ENCODE measurements at places on chromosomes 1 and 21.

GRCh38 chr1:109791495-109792043, 27.8 kb upstream of the EPS8L3 start:
- DNase-seq, result no peak

DNA sequence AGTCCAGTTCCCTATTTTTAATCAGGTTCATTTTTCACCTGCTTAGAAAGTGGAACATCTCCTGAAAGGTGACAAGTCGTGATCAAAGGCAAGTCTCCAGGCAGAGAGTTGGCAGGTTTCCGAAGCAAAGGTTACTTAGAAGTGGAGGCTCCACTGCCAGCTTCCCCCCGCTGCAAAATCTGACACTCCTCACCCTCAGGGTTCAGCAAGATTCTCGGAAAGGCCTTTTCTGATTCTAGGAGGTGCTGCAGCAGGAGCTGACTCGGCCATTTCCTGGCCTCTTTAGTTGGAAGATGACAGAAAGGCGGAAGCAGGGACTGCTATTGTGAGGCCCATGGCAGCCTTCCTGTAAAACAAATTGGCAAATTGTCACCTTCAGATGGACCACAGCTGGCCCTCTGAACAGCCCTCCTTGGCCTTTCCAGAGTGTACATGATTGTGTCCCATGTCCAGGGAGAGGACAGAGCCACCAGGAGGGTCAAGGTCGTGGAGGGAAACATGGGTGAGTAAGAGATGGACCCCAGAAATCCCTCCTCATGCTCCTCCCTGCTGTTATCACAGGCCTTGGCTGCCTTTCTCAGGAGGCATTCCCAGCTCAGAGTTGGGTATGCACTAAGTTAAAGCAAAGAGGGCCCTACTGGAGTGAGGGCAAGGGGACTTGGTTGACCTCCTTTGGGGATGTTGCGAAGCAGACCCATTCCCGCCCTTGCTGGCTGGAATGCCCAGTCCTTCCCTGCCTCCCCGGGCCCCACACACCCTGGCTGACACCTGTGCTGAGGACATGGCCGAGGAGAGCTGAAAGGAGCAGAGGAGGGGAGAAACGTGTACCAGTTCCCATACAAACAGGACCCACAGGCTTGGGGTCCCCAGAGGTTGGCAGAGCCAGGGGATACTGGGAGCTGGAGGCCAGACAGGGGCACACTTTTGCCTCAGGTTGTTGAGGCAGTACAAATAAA, 115.5 kb upstream of the IRF2BP2 start:
- DNase-seq, result no peak

GRCh38 chr1:15299179-15299578, 52.2 kb downstream of the FHAD1 start:
- DNase-seq, result no peak

DNA sequence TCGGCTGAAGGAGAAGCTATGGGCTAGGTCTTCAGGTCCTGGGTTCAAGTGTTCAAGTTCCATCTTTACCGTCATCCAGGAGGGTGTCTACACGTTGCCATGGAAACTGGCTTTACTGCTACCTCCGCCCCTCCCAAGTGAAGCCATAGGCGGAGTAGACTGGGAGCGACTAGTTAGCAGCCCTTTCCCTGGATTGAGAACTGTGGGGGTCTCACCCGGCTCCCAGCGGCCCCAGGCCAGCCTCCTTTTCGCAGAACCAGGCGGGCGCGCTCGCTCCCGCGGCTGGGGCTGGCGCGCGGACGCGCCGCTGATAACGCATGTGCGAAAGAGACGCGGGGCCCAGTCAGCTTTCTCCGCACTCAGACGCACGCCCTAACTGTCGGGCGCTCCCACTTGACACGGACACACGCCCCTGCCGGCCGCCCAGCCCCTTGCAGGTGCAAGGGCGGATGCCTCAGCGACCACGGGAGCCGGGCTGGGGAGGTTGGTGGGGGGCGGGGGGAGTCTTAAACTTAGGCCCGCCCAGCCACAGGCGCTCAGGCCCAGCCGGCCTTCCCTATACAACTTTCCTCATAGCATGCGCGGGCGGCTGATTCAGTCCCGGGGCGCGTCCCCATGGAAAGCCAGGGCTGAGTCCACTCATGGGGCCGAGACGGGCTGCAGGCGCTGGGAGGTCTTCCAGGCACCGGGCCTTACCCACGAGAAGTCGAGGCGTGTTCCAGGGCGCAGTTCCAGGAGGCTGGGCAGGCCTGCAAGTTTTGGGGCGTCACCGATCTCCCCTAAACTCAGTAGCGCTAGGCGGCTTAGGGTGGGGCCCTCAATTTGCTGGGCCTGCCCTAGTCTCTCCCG, 7.4 kb downstream of the EFNA4 start:
- DNase-seq, result peak; percentile 82

GRCh38 chr1:48089356-48089891, 92.2 kb upstream of the TRABD2B start:
- DNase-seq, result no peak

- peak; percentile 81 for DNase-seq
Measured at GRCh38 chr1:234722904-234723720, 113.1 kb upstream of the IRF2BP2 start.

- no peak for DNase-seq
Measured at GRCh38 chr1:69570356-69570755, 2.6 kb downstream of the LRRC7 start.

- no peak for DNase-seq
Measured at GRCh38 chr1:214017191-214017982, 29.6 kb downstream of the PROX1 start.

GRCh38 chr1:155245163-155245524, 10.1 kb downstream of the ENTREP3 start:
- DNase-seq, result no peak

DNA sequence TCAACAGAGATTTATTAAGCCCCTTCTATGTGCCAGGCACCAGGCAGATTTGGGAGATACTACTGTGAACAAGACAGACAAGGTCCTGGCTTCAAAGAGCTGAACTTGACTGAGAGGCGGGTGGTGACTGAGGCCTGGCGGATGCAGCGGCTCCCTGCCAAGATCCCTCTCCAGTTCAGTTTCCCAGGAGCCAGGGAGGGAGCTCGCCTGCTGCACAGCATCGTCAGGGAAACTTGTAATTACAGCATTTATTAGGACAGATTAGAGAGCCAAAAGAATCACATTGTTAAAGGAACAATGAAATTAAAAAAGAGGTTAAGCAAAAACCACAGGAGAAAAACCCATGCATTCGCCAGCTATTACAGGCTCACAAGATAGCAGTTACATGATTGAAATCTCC, 55.3 kb downstream of the ETS2 start:
- no peak for DNase-seq

DNA sequence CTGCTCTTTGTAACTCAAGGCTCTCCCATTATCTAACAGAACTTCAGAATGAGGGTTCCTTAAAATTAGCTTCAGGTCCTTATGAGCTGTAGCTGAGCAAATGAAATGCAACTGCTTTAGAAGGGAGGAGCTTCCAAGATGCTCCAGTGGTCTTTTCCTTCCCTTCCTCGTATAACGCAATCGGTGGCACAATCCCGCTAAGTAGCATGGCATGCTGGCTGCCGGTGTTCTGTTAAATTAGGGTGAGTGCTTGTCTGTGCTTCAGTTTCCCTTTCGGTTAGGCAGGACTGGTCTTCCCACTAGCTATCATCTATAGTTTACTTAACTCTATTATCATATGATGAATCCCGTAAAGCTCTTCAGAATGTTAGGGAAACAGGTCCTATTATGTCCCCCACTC, 917 bp downstream of the KIAA0040 start:
- DNase-seq, result no peak

DNA sequence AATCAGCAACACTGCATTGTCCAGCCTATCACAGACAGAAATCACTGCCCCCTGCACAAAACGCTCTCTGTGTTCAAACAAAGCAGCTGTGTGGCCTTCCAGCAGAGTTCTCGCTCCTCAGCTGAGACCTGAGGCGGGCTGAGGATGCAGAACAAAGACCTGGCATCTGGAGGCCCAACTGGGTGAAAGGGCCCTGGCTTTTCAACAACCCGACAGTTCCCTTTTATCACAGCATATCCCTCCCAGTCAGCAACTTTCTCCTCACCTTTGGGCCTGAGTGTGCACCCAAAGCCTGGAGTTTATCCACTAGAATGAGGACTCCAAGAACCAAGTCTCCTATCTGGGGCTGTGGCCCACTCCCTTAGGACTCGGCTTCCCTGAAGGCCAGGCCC, 42.6 kb upstream of the A3GALT2 start:
- DNase-seq, result no peak

DNA sequence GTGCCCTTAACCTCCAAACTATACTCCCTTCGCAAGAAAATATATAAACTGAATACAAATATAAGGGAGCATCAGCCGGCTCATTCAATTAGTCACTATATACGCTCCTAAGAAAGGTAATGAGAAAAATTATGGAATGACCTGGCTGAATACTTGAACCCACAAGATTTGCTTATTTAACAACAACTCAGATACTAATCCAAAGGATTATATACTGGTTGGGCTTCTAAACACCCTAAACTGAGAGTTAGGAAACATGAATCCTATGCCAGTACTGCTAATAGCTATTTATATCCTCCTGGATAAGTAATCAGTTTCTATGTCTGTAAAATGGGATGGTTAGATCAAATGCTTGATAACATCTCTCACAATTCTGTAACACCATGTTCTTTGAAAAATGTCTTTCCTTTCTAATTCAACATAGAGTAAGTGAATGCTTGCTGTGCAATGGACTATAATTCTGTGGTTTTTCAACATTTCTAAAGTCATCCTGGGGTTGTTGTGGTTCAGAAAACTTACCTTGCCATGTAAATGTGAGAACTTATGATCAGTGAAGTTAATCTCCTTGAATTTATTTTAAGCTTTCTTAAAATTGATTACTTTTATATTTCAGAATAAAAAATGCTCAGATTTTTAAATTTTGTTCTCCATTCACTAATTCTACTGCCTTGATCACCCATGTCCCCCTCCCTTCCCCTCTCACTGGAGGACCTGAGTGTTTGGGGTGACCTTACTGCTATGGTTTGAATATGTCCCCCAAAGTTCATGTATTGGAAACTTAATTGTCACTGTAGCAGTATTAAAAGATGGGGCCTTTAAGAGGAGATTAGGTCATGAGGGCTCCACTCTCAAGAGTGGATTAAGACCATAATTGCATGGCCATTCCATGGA, 14.5 kb downstream of the DUSP10 start:
- DNase-seq, result no peak

- DNase-seq, result no peak
Measured at GRCh38 chr1:153711026-153711425, 16.8 kb upstream of the INTS3 start.

DNA sequence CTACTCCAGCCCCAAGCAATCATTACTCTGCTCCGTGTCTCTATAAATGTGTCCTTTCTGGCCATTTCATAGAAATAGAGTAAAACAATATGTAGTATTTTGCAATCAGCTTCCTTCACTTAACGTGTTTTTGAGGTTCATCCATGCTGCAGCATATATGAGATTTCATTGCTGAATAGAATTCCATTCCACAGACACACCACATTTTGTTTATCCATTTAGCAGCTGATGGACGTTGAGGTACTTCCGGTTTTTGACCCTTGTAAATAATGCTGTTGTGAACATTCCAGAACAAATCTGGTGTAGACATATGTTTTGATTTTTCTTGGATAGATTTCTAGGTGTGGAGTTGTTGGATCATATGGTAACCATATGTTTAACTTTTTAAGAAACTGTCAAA, 30.7 kb downstream of the ADAM30 start:
- no peak for DNase-seq

DNA sequence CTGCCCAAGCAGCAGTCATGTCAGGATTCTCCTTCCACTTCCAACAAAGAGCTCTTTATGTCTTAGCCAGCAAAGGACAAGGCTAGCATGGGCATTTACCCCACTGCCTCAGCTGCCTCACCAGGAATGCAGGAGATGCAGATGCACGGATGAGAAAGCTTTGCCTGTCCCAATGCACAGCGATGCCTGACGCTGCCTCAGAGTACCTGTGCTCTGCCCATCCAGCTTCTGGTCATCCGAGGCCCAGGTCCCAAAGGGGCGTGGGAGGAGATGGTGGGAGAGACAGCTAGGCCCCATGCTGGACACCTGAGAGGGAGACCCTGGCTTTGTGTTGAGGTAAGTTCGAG, 59.0 kb downstream of the IRF2BP2 start:
- DNase-seq, result no peak

DNA sequence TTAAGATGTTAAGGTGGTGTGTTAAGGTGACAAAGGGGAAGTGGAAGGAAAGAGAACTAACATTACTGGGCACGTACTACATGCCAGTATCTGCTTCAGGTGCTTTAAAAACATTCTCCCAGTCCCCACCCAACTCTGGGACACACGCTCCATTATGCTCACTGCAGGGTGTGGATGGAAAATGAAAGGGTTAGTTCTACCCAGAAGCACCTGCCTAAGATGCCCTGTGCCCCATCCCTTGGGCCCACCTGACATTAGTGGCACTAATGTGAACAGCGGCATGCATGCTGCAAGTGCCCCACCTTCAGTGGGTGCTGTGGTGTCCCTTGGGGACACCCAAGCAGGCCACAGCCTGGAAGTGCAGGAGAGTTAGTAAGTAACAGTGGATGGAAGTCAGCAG, 82.9 kb upstream of the CXADR start:
- DNase-seq, result no peak

- DNase-seq, result no peak
Measured at GRCh38 chr21:39385299-39386145, 36.6 kb upstream of the HMGN1 start.

- no peak for DNase-seq
Measured at GRCh38 chr1:99749504-99750347, 16.7 kb downstream of the FRRS1 start.

DNA sequence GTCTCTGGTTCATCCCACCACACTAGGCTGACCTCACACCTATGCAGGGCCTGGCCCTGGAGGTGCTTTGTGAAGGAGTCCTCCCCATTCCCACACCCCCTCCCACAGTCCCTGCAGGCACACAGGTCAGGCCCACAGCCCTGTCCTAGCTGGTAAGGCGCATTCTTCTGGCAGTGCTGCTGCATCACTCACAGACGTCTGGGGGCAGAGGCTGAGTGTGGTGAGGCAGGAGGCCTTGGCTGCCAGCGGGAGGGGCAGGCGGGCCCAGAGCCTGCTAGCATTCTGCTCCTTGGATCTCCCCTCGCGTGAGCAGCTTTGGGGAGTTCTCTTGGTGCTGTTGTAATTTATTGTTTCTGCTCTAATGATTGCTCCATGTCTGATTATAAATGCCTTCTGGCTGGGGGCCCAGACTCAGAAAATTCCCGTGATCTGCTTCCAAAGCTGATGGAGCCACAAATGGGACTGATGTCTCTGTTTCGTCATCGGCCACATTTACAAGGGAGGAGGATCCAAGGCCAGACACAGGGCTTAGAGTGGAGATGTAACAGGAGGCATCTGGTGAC, 62.9 kb downstream of the TRABD2B start:
- no peak for DNase-seq

DNA sequence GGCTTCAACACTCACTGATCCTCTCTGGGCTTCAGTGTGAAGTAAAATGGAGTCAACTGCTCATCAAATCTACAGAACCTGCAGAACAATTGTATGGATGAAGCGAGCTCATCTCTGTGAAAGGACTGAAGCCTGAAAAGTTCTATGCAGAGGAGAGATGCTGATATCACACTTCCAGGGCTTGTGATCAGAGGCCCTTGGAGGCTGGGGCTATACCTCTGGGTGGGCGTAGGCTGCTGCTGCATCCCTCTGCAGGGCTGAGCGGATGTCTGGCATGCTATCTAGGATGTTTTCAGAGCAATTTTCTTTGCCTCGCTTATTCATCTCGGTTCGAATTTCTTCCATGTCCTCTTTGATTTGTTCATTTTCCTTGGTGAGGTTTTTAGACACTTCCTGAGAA, 17.6 kb downstream of the OLFML2B start:
- no peak for DNase-seq
